OCI-LY7 (cell line): ENCODE measurements at places on chromosomes 3 and 15. TPM values are rescaled to one million over a fixed set of nuclear protein-coding genes. Genes with fewer than 3 reads are reported as not detected.

HRG gene
- not detected in 2 replicates for total RNA-seq

CHRNA3 gene
- total RNA-seq = not detected in 2 replicates

KIF15 gene
- 37.0 and 41.1 TPM in 2 replicates for total RNA-seq

HTR3E gene
- not detected in 2 replicates for total RNA-seq

IMPG2 gene
- total RNA-seq = not detected in 2 replicates

SOX14 gene
- total RNA-seq = not detected in 2 replicates

MCF2L2 gene
- 8.0 and 8.1 TPM in 2 replicates for total RNA-seq

MME gene
- total RNA-seq = 84.4 and 117 TPM in 2 replicates

SERINC4 gene
- 1.1 and 1.9 TPM in 2 replicates for total RNA-seq

SLC6A1 gene
- total RNA-seq = not detected in 2 replicates

PLA2G4E gene
- total RNA-seq = not detected in 2 replicates

GREM1 gene
- not detected in 2 replicates for total RNA-seq

MUC13 gene
- not detected in 2 replicates for total RNA-seq

ATOSA gene
- total RNA-seq = 96.8 and 103 TPM in 2 replicates

WDR93 gene
- not detected in 2 replicates for total RNA-seq

PCLAF gene
- total RNA-seq = 99.5 and 100 TPM in 2 replicates

CDCP1 gene
- total RNA-seq = 0.07 TPM in 1 of 2 replicates, not detected in the other

HDC gene
- total RNA-seq = not detected in 2 replicates

SSUH2 gene
- 0.66 TPM in 1 of 2 replicates, not detected in the other for total RNA-seq

DTX3L gene
- 0.94 and 1.3 TPM in 2 replicates for total RNA-seq

ARL6IP5 gene
- 25.9 and 26.7 TPM in 2 replicates for total RNA-seq

GOLGA6L22 gene
- total RNA-seq = not detected in 2 replicates

MTFMT gene
- total RNA-seq = 19.0 and 19.1 TPM in 2 replicates

MYO5A gene
- total RNA-seq = 41.9 and 42.0 TPM in 2 replicates

IFRD2 gene
- total RNA-seq = 93.3 and 97.3 TPM in 2 replicates

RLBP1 gene
- total RNA-seq = not detected in 2 replicates

KBTBD13 gene
- not detected in 2 replicates for total RNA-seq

ARIH1 gene
- total RNA-seq = 142 and 153 TPM in 2 replicates

PPP1R14D gene
- not detected in 2 replicates for total RNA-seq

TRIM42 gene
- total RNA-seq = not detected in 2 replicates

ZWILCH gene
- 49.0 and 50.2 TPM in 2 replicates for total RNA-seq

ARPP21 gene
- total RNA-seq = 1.1 and 1.3 TPM in 2 replicates

LHFPL4 gene
- total RNA-seq = not detected in 2 replicates

COMMD2 gene
- total RNA-seq = 47.1 and 48.9 TPM in 2 replicates

EFCAB12 gene
- total RNA-seq = 2.5 and 2.6 TPM in 2 replicates

CADPS gene
- total RNA-seq = 68.6 and 79.5 TPM in 2 replicates

LRTM1 gene
- not detected in 2 replicates for total RNA-seq

SCN11A gene
- 0.13 and 0.22 TPM in 2 replicates for total RNA-seq

OR5AC2 gene
- not detected in 2 replicates for total RNA-seq

CALML4 gene
- 32.5 and 32.7 TPM in 2 replicates for total RNA-seq
